Gastroesophageal sphincter (tissue), 4 donors: ENCODE measurements at places on chromosomes 6 and 20. TPM values are rescaled to one million over a fixed set of nuclear protein-coding genes. Genes with fewer than 3 reads are reported as not detected.

Gene KIF16B
- 15.9 TPM for total RNA-seq

Gene SSTR4
- total RNA-seq = 0.58 TPM

Gene TINAG
- total RNA-seq = not detected

Gene ANGPT4
- not detected for total RNA-seq

Gene GTSF1L
- total RNA-seq = not detected

- H3K4me3 ChIP-seq = no peak overlapping the region
- H3K27ac ChIP-seq = no peak overlapping the region
- H3K36me3 ChIP-seq = no peaks in the 10 kb centered on the region
- H3K27me3 ChIP-seq = no peaks in the 10 kb centered on the region
- no peaks in the 10 kb centered on the region for H3K4me1 ChIP-seq
Observed at GRCh38 chr6:62324834-62325233, 38.8 kb upstream of the KHDRBS2 start.

GRCh38 chr20:18466574-18466893 is 296 bp downstream of the DZANK1 start:
- H3K27ac ChIP-seq = peak overlapping the region; percentile 79
- peak; percentile 63 for ATAC-seq
- H3K4me3 ChIP-seq = peak overlapping the region; percentile 51
- no peaks in the 10 kb centered on the region for H3K36me3 ChIP-seq
- no peaks in the 10 kb centered on the region for H3K27me3 ChIP-seq

DNA sequence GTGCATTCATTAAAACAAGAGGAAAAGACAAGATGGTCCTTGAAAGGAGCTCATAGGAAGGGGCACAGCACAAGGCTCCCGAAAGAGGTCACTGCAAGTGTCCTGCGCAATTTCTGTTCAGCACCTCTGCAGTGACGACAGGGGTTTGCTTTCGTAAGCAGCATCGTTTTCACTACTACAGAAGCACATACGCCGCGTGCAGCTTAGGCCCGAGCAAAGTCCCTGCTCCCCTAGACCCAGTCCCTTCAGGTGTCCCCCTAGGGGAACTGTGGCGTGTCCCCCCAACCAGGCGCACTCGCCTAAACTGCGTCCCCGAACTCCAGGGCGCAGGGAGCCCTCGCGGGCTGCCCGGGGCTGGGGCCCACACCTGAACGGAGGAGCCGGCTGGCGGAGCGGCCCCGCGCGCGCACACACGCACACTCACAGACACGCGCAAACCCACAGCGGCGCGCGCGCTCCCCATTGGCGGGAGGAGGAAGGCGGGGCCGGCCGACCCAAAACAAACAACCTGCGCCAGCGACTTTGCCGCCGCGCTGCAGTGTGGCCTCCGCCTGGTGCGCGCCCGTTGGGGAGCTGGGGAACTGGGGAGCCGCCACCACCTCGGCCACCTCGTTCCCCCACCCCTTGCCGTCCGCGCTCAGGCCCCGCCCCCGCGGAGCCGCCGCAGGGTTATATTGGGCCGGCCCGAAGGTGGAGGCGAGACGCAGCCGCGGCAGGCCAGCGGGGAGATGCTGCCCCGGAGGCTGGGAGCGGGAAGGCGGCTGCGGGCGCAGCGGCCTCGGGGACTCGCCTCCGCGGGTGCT is at the start of gene FOXQ1:
Gene FOXQ1, plus strand, starts transcription at position 699 of the 803 bp plus-strand sequence. CDS start 607 bp downstream, outside the sequence.
- peaks cover 55% of the 10 kb centered on the region for H3K4me1 ChIP-seq
- H3K27me3 ChIP-seq = peaks cover 26% of the 10 kb centered on the region
- ATAC-seq = peak; percentile 73
- H3K4me3 ChIP-seq = peak within 1 kb of the TSS; percentile 70

- H3K4me1 ChIP-seq = peaks cover 16% of the 10 kb centered on the region
- H3K4me3 ChIP-seq = no peak overlapping the region
- peaks cover 9% of the 10 kb centered on the region for H3K27me3 ChIP-seq
- no peak overlapping the region for H3K27ac ChIP-seq
- no peaks in the 10 kb centered on the region for H3K36me3 ChIP-seq
- ATAC-seq = no peak
Observed at GRCh38 chr6:331622-332521, 39.6 kb downstream of the DUSP22 start.

DNA sequence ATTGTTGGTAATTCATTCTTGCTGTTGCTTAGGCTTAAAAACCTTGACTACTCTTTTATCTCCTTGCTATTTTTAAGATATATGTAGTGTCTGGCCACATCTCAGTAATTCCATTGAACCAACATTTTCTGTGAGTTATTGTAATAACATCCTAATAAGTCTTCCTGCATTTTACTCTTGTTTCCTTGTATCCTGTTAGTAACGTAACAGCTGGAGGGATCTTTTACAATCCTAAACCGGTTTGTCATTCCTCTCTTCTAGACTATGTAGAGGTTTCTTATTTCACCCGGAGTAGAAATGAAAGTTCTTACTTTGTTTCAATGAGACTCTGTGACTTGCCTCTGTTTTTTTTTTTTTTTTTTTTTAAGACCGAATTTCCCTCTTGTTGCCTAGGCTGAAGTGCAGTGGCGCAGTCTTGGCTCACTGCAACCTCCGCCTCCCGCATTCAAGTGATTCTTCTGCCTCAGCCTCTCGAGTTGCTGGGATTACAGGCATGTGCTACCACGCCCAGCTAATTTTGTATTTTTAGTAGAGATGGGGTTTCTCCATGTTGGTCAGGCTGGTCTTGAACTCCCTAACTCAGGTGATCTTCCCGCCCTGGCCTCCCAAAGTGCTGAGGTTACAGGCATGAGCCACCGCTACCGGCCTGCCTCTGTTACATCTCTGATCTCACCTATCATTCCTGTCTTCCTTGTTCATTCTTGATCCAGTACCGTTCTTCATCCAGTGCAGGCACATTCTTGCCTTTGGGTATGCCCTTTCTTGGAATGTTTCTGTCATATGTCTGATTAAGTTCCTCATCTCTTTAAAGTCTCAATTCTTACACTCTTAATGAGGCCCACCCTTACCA is 44.7 kb downstream of the NCOA3 start:
- no peak overlapping the region for H3K27ac ChIP-seq
- no peak overlapping the region for H3K4me3 ChIP-seq
- no peaks in the 10 kb centered on the region for H3K27me3 ChIP-seq
- no peaks in the 10 kb centered on the region for H3K36me3 ChIP-seq
- peaks cover 56% of the 10 kb centered on the region for H3K4me1 ChIP-seq

DNA sequence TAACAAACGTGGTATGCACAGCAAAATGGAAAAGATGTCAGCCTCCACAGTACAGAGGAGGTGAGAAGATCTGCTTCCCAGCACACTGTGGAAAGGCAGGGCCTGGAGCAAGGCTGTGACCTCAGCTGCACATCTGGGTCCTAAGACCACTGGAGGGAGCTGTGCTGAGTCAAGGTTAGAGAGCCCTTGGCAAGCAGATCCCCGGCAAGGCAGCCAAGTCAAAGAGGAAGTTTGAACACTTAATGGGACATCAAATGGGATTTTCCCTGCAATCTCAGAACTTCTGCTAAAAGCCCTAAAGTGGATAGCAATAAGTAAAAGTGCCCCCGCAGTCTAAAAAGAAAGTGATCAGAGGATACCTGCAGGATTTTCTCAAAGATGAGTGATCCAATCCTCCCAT is 39.5 kb downstream of the UNC5CL start:
- H3K27ac ChIP-seq = no peak overlapping the region
- no peak overlapping the region for H3K4me3 ChIP-seq
- no peaks in the 10 kb centered on the region for H3K27me3 ChIP-seq
- H3K4me1 ChIP-seq = peaks cover 8% of the 10 kb centered on the region

- H3K27ac ChIP-seq = no peak overlapping the region
- H3K36me3 ChIP-seq = no peaks in the 10 kb centered on the region
- no peak overlapping the region for H3K4me3 ChIP-seq
- ATAC-seq = no peak
Observed at GRCh38 chr20:24704899-24705298, 235.5 kb downstream of the SYNDIG1 start.

- peaks cover 16% of the 10 kb centered on the region for H3K27me3 ChIP-seq
- H3K4me1 ChIP-seq = no peaks in the 10 kb centered on the region
- ATAC-seq = no peak
- no peaks in the 10 kb centered on the region for H3K36me3 ChIP-seq
- no peak overlapping the region for H3K27ac ChIP-seq
Observed at GRCh38 chr6:25629198-25629576, 22.8 kb upstream of the SCGN start.

DNA sequence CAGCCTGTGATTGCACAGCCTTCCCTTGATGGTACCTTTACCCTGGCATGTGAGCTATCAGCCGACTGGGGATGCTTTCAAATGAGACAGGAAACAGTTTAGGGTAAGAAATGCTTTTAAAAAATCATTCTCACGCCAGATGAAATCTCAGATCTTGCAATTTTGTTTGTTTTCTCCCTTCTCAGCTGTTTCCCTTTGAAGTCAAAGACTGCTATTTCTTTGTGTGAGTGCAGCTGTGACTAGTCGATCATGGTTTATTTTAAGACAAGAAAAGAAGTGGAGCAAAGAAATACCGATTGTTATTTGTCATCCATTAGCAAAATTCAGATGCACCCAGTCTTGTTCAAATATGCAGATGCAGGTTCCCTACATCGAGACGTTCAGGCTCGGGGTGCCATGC is 489.7 kb downstream of the QKI start:
- no peak overlapping the region for H3K4me3 ChIP-seq
- no peak overlapping the region for H3K27ac ChIP-seq
- H3K4me1 ChIP-seq = no peaks in the 10 kb centered on the region
- peaks cover 3% of the 10 kb centered on the region for H3K27me3 ChIP-seq
- H3K36me3 ChIP-seq = no peaks in the 10 kb centered on the region
- ATAC-seq = no peak

GRCh38 chr20:23009636-23010035 is 25.5 kb upstream of the SSTR4 start:
- H3K36me3 ChIP-seq = no peaks in the 10 kb centered on the region
- H3K27ac ChIP-seq = no peak overlapping the region
- no peak for ATAC-seq
- H3K4me1 ChIP-seq = no peaks in the 10 kb centered on the region
- H3K4me3 ChIP-seq = no peak overlapping the region

DNA sequence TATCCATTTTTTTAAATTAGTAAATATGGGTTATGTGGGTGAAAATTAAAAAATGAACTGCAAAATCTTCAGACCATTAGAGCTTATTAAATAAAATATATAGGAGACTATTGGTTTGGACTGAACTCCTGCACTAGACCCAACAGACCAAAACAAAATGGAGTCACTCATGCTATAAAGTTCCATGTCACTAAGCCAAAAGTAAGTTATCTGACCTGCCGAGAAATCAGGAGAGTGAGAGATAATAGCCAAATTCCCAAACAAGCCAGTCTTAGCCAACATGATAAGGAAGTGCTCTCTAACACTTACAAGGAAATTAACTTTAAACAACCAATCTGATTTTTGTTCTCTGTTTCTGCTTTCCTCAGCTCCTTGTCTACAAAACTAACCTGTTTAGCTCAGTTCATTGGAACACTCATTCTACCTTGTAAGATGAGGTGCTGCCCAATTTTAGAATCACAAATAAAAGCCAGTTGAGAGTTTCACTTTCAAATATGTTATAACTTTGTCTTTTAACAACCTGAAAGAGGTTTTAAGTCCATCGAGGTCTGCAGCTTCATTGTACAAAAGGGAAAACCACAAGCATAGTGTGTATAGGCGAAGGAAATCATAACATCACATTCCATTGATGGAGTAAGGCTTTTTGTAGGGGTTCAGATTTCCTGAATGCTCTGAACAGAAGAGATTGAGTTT is 220.5 kb downstream of the TENT5A start:
- no peak overlapping the region for H3K4me3 ChIP-seq
- H3K4me1 ChIP-seq = no peaks in the 10 kb centered on the region
- no peak overlapping the region for H3K27ac ChIP-seq
- no peaks in the 10 kb centered on the region for H3K27me3 ChIP-seq
- no peak for ATAC-seq

- peaks cover 23% of the 10 kb centered on the region for H3K4me1 ChIP-seq
- no peak overlapping the region for H3K4me3 ChIP-seq
- peaks cover 100% of the 10 kb centered on the region for H3K36me3 ChIP-seq
- ATAC-seq = peak; percentile 91
- no peaks in the 10 kb centered on the region for H3K27me3 ChIP-seq
Observed at GRCh38 chr20:44491635-44492395, 16.1 kb downstream of the TTPAL start.

GRCh38 chr6:92617721-92618120 is 801.6 kb downstream of the EPHA7 start:
- no peak overlapping the region for H3K27ac ChIP-seq
- no peaks in the 10 kb centered on the region for H3K4me1 ChIP-seq
- H3K4me3 ChIP-seq = no peak overlapping the region
- ATAC-seq = no peak

- H3K27me3 ChIP-seq = peaks cover 12% of the 10 kb centered on the region
- no peak overlapping the region for H3K27ac ChIP-seq
- ATAC-seq = no peak
Observed at GRCh38 chr6:40082278-40083043, 148.2 kb upstream of the MOCS1 start.

GRCh38 chr6:39085129-39085797 is 29.7 kb downstream of the SAYSD1 start:
- H3K27ac ChIP-seq = no peak overlapping the region
- no peaks in the 10 kb centered on the region for H3K36me3 ChIP-seq
- no peaks in the 10 kb centered on the region for H3K4me1 ChIP-seq
- no peak overlapping the region for H3K4me3 ChIP-seq
- H3K27me3 ChIP-seq = peaks cover 27% of the 10 kb centered on the region
- no peak for ATAC-seq
